ENCODE measurements at places on chromosomes 13 and 19.
A peak's percentile ranks its signal among the peaks of the same experiment; 100 is the strongest.

- no peak for DNase-seq
Measured at GRCh38 chr13:46207828-46208227, 3.9 kb upstream of the LRRC63 start.

- DNase-seq, result no peak
Measured at GRCh38 chr19:31527443-31527842, 178.2 kb upstream of the TSHZ3 start.

GRCh38 chr13:38135592-38135991 is 214.1 kb upstream of the UFM1 start:
- DNase-seq, result no peak

DNA sequence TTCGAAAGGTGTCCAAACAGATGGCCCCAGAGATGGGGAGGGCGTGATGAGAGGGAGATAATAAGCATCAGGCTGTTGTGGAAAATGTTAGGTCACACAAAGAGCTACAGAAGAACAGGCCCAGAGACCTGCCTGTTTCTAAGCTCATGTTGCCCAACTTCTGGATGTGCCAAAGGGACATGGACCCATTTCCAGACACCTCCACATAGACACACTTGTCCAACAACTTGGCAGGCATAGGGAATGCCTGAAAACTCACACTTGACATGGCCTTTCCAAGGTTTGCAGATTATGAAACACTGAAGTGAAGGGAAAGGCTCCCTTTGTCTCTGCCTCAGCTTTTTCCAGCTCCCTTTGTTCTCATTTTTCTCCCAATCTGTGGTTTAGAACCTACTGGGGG is 43.5 kb upstream of the CYP2B6 start:
- no peak for DNase-seq

GRCh38 chr19:19205416-19206410 is 2.5 kb upstream of the NR2C2AP start:
- DNase-seq, result no peak

DNA sequence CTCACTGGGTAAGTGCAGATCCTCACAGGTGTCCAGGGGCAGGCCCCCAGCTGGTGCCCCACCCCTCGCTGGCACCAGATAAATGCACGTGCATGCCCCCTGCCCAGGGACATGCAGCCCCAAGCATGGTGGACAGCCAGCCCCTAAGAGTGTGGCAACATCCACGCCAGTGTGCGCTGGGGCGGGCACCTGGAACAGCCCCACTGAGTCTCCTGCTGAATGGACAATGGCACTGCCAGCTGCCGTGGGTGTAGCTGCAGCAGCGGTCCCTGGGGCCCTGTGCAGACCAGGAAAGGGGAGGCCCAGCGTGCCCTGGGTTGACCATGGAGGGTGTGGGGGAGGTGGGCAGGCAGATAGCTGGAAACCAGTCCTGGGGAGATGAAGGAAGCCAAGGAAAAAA is 538.7 kb upstream of the SGCG start:
- DNase-seq, result no peak

DNA sequence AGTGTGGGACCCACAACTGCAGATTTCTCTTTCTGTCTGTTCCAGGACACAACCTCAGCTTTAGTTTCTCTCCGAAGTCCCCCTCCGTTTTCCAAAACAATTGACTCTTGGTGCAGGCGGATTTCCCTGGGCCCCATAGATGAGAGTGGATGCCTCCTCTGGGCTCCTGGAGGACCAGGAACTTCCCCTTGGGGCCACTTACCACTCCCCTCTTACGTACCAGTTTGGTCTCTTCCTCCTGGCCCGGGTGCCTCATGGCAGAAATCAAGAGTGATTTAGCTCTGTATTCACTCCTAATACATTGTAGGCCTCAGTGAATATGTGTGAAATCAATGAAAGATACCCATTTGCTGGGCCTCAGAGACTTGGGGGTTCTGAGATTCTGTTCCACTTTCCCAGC is 34.4 kb downstream of the PPP2R1A start:
- no peak for DNase-seq

- DNase-seq, result peak; percentile 53
Measured at GRCh38 chr19:9793071-9793591, 24.6 kb upstream of the ZNF846 start.

DNA sequence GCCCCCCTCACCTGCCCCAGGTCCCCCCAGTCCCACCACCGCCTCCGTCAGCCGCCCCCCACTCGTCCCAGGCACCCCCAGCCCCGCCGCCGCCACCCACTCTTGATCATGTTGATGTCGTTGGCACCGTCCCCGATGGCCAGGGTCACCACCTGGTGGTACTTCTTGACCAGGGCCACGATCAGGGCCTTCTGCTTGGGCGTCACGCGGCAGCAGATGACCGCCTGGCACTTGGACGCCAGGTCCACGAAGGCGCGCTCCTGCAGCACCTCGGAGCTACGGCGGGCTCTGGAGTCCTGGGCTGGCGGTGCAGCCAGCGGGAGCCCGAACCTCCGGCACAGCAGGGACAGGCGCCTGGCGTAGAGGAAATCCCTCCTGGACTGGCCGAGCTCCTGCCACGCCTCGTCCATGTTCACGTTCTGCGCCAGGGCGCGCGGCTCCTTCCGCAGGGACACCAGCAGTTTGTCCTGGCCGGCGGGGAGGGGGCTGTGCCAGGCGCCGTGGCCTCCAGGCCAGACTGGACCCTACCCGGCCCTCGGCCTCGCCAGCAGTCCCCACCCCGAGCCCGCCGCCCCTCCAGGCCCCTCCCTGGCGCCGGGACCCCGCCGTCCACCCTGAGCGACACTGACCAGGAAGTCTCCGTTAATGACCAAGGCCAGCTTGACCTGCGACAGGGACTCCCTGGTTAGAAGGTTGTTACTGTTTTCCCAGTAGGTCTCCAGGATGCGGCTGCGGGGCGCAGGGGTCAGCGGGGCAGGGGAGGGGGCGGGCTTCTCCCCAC is 22.6 kb downstream of the ATP8B3 start:
- no peak for DNase-seq

DNA sequence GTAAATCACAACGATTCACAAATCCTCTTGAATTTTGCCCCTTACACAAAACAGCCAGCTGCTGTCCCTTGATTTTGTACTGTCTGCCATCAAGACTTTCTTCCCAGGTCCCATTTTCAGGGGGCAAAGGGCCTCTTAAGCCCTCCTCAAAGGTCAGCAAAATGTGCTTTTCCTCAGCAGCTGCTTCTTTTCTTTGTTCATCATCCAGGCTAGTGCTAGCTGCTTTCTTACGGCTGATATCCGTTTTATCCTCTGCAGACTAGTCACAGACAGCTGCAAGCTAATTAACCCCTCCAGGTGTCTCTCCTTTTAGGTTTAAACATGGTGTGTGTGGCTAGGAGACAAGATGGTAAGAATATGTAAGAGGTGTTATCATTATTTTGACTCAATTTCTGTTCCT is 90.9 kb downstream of the NALCN start:
- no peak for DNase-seq

DNA sequence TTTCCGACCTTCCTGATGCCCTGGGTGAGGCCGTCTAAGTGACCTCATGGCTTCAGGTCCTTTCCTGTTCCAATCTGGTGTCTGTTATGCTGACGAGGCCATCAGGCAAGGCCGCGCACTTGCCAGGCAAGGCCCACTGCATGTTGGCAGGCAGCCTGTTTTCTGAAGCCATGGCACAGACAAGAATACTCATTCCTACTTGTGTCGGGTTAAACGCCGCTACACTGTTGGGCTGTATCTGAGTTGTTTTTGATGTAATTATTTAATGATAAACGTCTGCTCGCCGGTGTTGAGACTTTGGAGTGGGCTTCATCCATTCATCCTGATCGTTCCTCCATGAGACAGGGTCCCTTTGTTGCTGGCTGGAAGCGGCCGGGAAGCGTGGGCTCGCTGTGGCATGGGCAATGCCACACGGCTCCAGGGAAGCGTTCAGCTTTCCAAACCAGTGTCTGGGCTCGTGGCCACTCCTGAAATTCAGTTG is 92.1 kb downstream of the ATP11A start:
- DNase-seq, result no peak
